ENCODE measurements at places on chromosomes 12 and 14. TPM values are rescaled to one million over a fixed set of nuclear protein-coding genes. Genes with fewer than 3 reads are reported as not detected.

GRCh38 chr14:67908052-67908754 lies 88.6 kb downstream of the RAD51B start:
- ATAC-seq, result no peak

- no peak for ATAC-seq
Measured at GRCh38 chr14:60344751-60345150, 95.7 kb downstream of the PPM1A start.

DNA sequence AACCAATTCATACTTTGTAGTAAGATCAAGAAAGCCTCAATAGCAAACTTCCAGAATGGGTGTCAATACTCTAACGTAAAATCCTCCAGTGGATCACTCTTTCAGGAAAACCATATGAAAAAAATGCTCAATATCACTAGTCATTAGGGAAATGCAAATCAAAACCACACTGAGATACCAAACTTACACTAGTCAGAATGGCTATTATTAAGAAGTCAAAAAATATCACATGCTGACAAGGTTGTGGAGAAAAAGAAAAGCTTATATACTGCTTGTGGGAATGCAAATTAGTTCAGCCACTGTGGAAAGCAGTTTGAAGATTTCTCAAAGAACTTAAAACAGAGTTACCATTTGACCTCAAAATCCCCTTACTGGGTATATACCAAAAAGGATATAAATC lies 49.5 kb upstream of the ATXN7L3B start:
- no peak for ATAC-seq

DNA sequence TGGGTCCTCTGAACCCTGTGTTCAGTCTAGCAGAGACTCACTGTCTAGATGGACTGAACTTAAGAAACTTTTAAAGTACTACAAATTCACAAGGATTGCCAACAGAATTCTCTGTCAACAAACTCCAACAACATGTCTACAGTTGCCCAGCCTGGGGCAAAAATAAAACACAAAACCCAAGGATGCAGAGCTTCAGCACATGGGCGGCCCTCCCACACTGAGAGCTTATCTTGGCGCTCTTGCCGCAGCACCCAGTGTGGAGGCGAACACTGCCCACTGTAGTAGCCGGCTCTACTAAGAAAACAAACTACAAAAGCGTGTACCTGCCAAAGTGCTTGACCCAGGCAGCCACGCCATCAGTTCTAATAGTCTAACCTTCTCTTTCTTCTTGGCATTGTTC lies 66.7 kb downstream of the PTPN21 start:
- no peak for ATAC-seq

Gene HOXC9
- total RNA-seq, result not detected

Gene GSC
- not detected for total RNA-seq

GRCh38 chr14:36901861-36902260 lies 240.2 kb downstream of the PAX9 start:
- ATAC-seq, result no peak

Gene CCND2
- 378 TPM for total RNA-seq

GRCh38 chr14:49975799-49976198 lies 82.9 kb downstream of the ARF6 start:
- no peak for ATAC-seq

- no peak for ATAC-seq
Measured at GRCh38 chr12:107622001-107622400, 63.6 kb upstream of the PWP1 start.

DNA sequence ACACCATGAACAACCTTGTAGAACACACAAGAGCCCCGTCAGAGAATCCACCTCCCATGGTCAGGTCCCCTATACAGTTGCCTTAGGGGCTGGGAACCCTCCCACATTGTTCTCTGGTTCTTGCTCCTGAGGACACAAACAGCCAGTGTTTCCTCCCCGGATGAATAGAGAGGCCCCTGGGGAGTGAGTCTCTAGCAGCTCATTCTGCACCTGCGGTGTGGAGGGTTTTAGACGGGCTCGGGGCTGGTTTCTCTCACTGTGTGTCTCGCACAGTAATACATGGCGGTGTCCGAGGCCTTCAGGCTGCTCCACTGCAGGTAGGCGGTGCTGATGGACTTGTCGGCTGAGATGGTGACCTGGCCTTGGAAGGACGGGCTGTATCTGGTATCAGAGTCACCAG lies 1052.1 kb downstream of the TMEM121 start:
- ATAC-seq, result no peak

Gene PLEKHD1
- 0.19 TPM for total RNA-seq

DNA sequence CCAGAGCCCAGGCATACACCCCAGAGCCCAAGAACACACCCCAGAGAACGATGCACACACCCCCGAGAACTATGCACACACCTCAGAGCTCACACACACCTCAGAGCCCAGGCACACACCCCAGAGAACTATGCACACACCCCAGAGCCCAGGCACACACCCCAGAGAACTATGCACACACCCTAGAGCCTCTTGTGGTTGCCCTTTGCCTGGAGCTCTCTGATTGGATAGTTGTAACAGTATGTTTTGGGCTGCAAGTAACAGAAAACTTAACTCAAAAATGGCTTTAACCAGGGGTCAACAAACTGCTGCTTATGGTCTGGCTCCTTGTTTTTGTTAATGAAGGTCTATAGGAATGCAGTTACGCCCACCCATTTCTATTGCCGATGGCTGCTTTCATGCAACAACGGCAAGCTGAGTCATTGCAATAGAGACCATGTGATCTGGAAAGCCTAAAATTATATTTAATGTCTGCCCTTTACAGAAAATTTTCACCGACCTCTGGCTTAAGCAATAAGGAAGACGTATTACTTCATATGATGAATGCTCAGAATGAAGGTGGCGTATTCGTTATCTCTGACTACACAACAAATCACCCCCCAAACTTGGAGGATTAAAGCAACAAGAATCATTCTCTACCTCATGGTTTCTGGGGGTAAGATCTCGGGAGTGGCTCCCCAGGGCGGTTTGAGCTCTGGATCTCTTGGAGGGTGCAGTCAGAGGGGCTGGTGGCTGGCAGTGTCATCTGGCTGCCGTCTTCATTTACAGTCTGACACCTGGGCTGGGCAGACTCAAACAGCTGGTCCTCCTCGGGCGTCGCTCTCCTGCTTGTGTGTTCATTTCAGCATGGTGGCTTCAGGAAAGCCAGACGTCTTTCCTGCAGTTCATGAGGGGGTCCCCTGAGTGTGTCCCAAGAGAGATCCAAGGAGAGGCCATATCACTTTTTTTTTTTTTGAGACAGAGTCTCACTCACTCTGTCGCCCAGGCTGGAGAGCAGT lies 66.3 kb upstream of the NCOR2 start:
- ATAC-seq, result no peak

GRCh38 chr12:122161682-122162081 lies 12.3 kb downstream of the IL31 start:
- ATAC-seq, result no peak

DNA sequence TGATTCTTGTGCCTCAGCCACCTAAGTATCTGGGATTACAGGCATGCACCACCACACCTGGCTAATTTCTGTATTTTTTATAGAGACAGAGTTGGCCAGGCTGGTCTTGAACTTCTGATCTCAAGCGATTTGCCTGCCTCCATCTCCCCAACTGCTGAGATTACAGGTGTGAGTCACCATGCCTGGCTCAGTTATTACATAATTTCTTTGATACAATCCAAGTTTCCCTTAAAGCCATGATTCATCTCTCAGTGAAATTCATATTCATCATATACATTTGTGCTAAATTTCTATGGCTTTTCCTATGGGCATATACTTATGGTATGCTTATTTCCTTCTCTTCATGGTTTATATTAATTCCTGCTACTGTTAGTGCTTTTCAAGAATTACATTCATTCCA lies 29.1 kb upstream of the PZP start:
- peak; percentile 34 for ATAC-seq
